Ovary (tissue), 10 donors: ENCODE measurements at places on chromosomes 3 and 15. TPM values are rescaled to one million over a fixed set of nuclear protein-coding genes. Genes with fewer than 3 reads are reported as not detected.
A peak's percentile ranks its signal among the peaks of the same experiment; 100 is the strongest.

DNA sequence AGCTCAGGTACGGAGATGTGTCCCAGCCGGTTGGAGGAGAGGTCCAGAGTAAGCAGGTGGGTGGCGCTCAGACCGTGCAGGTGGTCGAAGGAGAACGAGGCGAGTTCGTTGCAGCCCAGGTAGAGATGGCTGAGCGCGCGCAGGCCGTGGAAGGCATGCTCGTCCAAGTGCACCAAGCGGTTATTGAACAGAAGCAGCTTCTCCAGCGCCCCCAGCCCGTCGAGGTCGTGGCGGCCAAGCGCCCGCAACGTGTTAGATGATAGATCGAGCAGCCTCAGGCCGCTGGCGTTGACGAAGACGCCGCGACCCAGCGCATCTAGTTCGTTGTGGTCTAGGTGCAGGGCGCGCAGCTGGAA lies 648 bp downstream of the AMIGO3 start:
- H3K27ac ChIP-seq: no peak overlapping the region
- H3K27me3 ChIP-seq: no peaks in the 10 kb centered on the region
- H3K4me3 ChIP-seq: peak overlapping the region; percentile 45
- H3K4me1 ChIP-seq: peaks cover 12% of the 10 kb centered on the region

The KLHL25 gene
- 7.3 TPM for total RNA-seq

DNA sequence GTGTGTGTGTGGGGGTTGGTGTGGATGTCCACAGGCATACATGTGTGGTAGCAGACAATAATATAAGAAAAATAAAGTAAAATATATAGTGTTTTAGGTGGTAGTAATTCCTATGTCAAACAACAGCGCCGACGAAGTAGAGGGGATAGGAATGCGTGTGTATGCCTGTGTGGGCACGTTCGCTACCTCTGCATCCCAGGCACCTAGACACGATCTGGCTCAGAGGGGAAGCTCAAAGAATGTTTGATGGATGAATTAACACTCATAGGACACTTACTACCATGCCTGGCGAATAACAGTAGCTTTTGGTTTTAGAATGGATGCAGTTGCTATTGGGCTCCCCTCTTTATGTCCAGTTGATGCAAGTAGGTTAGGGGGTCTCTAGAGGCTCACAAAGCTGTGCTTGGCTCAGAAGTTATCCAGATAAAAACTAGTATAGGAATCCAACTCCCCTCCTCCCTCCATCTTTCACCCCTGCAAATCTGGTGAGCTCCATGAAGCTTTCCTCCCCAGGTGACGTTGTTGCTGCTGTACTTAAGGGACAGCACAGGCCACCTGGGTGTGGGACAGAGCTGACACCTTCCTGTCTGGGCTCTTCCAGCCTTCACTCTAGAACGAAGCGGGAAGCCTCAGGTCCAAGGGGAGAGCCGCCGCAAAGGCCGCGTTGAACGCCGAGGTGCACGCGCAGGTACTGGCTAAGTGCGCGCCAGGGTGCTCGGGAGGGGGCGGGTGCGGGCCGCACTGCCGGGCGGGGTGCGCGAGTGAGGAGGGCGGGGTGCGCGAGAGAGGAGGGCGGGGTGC lies 192.6 kb upstream of the LYSMD4 start:
- H3K27ac ChIP-seq: no peak overlapping the region
- H3K36me3 ChIP-seq: no peaks in the 10 kb centered on the region
- H3K4me1 ChIP-seq: peaks cover 1% of the 10 kb centered on the region

DNA sequence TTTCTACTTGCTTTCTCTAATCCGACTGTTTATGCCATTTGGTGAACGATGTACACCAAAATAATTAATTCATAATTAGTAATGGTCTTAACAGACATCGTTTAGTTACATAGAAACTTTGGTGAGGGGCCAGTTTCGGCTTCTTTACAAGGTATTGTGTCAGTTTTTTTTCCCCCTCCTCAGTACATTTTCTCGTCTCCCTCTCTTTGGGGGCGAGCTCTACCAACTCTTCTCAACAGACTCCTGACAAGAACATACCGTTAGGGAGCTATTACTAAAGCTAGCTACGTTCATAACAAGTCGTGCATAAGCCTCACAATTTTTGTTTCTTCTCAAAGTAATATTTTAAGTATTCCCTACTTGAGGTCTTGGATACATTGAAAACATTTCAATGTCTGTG lies 1.4 kb downstream of the U2SURP start:
- H3K27me3 ChIP-seq: no peaks in the 10 kb centered on the region
- DNase-seq: no peak
- peak overlapping the region; percentile 95 for H3K4me3 ChIP-seq
- no peak overlapping the region for H3K27ac ChIP-seq
- no peaks in the 10 kb centered on the region for H3K36me3 ChIP-seq
- peaks cover 10% of the 10 kb centered on the region for H3K4me1 ChIP-seq
